ENCODE measurements at places on chromosomes 5 and 9. TPM values are rescaled to one million over a fixed set of nuclear protein-coding genes. Genes with fewer than 3 reads are reported as not detected.

OTULINL gene
- 12.1 TPM for total RNA-seq

TRIM23 gene
- 59.0 TPM for total RNA-seq

SAXO1 gene
- total RNA-seq: 0.05 TPM

ARSB gene
- total RNA-seq: 31.9 TPM

GABRA1 gene
- total RNA-seq: 16.5 TPM

INSL4 gene
- total RNA-seq: not detected
